ENCODE measurements at places on chromosomes 11 and 22. TPM values are rescaled to one million over a fixed set of nuclear protein-coding genes. Genes with fewer than 3 reads are reported as not detected.

DNA sequence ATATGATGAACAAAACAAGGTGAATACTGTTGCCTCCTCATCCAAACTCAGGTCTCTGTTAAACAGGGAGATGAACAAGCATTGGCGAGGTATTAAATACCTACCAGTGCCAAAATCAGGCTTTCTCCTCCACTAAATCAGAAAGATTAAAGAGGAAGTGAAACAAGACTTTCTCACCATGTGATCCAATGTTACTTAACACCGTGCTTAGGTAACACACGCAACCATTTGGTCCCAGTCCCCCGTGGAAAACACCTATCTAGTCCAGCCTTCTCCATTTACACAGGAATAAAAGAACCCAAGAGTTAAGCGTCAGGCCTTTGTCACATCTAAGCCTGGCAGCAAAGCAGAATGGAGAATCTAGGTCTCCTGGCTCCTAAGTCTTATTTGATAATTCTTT lies 34.5 kb downstream of the TENM4 start:
- no peak for DNase-seq

- DNase-seq: no peak
These were observed 5.8 kb upstream of the JAM3 start for GRCh38 chr11:134063124-134063495.

Gene CHADL
- polyA plus RNA-seq: 36.5 TPM

GRCh38 chr22:37169947-37170688 lies 17.9 kb downstream of the C1QTNF6 start:
- DNase-seq: no peak

- DNase-seq: no peak
These were observed 35.2 kb upstream of the FIBIN start for GRCh38 chr11:26958702-26959049.

GRCh38 chr11:129191649-129192048 lies 476 bp downstream of the ARHGAP32 start:
- DNase-seq: no peak

Gene GDPD4
- not detected for polyA plus RNA-seq

DNA sequence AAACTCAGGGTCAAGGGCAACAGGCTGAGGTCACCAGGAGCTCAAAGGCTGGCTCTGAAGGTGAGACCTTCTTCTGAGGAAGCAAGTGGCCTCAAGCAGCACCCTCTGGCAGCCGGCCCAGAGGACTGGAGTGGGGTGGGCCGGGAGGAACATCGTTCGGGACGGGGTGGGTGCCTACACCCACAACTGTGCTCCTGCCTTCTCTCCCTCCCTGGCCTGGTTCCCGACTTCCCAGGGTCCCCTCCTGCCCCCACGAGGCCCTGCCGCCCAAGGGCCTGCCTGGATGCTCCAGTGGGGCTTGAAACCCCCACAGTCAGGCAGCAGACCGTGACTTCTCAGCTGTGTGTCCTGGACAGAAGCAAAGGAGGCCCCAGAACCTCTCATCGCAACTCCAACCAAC lies 195.7 kb downstream of the IGLL1 start:
- no peak for DNase-seq

- DNase-seq: no peak
These were observed 26.9 kb downstream of the CBX7 start for GRCh38 chr22:39125622-39126021.

Gene CCDC73
- not detected for polyA plus RNA-seq

DNA sequence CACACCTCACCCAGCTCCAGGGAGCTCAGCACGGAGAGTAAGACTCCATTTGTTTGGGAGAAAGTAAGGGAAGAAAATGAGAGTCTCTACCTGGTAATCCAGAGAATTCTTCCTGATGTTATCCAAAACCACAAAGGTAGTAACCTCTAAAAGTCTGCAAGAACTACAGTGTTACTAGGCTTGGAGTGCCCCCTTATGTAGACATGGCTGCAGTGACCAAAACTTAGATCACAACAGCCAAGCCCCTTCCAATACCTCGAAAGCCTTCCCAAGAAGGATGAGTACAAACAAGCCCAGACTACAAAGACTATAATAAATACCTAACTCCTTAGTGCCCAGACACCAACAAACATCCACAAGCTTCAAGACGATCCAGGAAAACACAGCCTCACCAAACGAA lies 4.9 kb downstream of the UBE2L6 start:
- DNase-seq: no peak
